Activated T-cell treated with anti-CD3 and anti-CD28 coated beads, Interleukin-2, amount 50 U/mL, for 24 hours (primary cell): ENCODE measurements at places on chromosomes 5 and 9.

- DNase-seq: no peak
Measured at GRCh38 chr5:96326902-96327301, 106.1 kb downstream of the PCSK1 start.

DNA sequence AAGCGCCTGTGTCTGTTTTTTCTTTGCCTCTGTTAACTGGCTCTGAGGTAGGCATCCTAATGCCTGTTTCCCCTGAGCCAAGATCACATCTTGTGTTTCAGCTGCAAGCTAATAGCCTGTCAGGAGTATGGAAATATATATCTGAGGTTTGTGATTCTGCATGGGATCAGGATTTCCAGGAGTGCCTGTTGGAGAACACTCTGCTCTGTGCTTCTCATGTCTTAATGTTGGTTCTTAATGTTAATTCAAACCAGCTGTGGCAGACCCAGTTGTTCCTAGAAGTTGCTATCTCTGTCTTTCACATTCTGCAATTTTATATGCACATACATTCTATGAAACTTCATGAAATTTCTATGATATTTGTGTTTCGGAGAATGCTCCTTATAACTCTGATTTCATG, 72.1 kb downstream of the PGM5 start:
- no peak for DNase-seq

DNA sequence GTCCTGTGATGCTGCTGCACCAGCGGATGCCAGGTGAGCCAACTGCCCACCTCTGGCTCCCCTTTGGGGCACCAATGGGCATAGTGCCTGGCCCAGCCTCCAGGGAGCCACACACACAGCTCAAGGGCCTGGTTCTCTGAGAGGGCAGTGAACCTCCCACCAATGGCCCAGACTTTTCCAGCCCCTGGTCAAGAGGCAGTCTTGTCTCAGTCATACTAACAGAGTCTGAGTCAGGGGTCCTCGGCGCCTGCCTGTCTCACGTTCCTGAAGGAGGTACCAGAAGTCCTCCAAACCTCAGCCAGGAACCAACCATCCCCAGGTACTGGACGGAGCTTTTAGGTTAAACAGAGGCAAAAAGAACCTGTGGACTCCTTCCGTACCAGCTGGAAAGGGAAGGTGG, 121.1 kb downstream of the C5orf15 start:
- DNase-seq: no peak

GRCh38 chr9:4155221-4156026, 144.4 kb downstream of the GLIS3 start:
- DNase-seq: no peak

DNA sequence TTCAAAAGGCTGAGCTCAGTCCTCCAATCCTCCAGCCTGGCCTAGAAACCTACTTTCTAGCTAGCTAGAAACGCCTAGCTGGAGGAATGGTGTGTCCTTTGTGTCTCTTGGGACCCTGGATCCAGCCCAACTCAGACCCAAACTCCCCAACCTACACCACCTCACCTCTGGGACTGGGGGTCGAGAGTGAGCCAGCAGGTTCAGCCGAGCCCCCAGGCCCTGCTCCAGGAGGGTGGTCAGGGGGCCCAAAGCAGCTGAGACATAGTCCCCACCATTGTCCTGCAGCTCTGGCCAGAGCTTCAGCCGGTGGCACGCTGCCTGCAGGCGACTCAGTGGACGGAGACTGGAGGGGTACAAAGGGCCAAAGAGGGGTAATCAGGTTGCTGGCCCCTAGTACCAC, 6.2 kb downstream of the NOL6 start:
- no peak for DNase-seq

DNA sequence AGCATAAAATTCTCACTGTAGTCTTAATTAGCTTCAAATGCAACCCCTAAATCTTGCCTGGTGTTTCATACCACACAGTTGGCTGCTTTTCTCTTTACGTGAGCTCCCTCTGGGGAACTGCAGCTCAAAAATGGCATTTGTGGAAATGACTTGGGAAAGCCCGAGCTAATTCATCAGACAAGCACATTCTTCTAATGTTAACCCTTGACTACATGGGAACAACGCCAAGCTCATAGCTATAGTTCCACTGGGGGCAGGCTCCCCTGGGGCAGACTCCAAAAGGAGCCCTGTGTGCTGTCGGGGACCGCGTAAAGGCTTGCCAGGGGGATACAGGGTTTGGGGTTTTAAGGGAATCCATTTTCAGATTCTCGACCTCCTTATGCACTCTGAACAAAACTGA, 301.4 kb upstream of the DAP start:
- no peak for DNase-seq

DNA sequence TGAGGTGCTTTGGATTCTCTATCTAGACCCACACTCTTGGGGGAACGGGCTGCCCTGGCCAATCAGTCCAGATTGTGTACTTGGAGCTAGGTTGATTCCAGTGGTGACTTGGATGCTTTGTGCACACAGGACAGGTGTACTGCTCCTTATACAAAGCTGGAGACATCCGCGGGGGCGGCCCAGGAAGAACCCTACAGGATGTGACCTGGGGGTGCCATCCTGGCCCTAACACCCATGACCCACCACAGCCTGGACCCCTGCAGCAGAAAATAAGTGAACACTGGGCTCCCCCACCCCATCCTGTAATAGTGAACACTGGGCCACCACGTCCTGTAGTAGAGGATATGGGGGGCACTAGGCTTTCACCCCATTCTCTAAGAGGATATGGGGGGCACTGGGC, 12.1 kb upstream of the PLEKHG4B start:
- no peak for DNase-seq

GRCh38 chr5:14665949-14666348, 1.4 kb downstream of the OTULIN start:
- DNase-seq: peak; percentile 61

GRCh38 chr5:62011089-62011664, 294.8 kb upstream of the KIF2A start:
- no peak for DNase-seq

GRCh38 chr9:107710546-107710945, 221.0 kb upstream of the KLF4 start:
- DNase-seq: no peak

- no peak for DNase-seq
Measured at GRCh38 chr5:54534191-54535004, 16.8 kb downstream of the SNX18 start.

- no peak for DNase-seq
Measured at GRCh38 chr5:7714119-7714518, 136.8 kb downstream of the CFAP90 start.

- peak; percentile 25 for DNase-seq
Measured at GRCh38 chr5:176741561-176742211, 68.7 kb upstream of the UNC5A start.

DNA sequence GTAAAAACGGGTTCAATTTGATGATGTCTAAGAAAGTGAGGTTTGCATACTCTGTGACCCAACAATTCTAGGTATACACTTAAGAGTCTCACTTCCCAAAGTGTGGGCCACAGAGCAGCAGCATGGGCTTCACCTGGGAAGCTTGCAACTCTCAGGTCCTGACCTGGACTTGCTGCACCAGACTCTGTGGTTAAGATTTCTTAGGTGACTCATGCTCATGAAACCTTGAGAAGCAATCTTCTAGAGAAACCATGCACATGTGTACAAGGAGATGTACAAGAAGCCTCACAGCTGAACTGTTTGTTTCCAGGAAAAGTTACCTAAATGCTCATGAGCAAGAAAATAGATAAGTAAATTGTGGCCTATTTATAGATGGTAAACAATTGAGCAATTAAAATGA, 30.0 kb downstream of the DNAJC21 start:
- no peak for DNase-seq

DNA sequence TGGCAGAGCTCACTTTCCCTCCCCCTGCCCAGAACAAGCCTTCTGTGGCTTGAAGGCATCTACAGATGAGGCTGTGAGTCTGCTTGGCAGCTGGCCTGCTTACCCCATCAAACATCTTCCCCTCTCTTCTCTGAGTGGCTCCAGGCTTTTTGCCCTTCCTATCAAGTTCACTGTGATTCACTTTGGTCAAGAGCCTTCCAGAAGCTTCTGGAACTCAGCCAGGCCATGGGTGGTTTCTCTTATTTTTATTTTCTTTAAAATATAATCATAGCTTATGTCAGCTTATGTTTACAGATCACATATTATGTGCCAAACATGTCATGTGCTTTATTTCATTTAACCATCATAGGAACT, 267.0 kb downstream of the SEC61B start:
- no peak for DNase-seq

DNA sequence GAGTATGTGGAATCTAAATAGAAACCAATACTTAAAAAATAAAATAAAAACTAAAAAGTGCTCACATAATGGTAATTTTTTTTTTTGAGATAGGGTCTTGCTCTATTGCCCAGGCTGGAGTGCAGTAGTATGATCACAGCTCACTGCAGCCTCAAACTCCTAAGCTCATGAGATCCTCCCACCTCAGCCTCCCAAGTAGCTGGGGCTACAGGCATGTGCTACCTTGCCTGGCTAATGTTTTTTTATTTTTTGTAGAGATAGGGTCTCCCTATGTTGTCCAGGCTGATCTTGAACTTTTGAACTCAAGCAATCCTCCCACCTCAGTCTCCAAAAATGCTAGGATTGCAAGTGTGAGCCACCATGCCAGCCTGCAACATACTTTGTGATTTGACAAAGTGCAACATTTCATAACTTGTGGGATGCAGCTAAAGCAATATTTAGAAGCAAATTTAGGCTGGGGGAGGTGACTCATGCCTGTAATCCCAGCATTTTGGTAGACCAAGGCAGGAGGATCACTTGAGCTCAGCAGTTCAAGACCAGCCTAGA, 18.4 kb downstream of the AP3B1 start:
- DNase-seq: no peak

DNA sequence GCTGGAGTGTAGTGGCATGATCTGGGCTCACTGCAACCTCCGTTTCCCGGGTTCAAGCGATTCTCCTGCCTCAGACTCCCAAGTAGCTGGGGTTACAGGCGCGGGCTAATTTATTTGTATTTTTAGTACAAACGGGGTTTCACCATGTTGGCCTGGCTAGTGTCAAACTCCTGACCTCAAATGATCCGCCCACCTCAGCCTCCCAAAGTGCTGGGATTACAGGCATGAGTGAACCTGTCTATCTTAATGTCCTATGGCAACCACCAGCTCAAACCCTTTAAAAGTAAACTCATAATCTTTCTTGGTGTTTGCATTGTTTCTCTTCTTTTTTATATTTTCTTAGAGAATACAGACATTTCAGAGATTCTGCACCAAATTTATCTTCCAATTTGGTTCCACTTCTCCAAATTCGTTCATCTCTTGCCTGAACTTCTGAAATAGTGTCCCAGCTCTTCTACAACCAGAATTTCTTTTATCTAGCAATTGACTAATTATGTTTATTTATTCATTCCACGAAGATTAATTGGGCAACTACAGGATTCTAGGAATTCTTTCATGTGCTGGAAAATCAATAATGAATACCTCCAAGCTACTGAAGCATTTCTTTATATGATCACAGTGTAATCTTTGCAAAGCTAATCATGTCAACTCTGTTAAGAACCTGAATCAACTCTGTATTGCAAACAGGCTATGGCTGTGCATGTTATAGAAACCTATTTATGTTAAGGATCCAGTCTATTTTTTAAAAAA, 60.0 kb upstream of the TYRP1 start:
- no peak for DNase-seq

DNA sequence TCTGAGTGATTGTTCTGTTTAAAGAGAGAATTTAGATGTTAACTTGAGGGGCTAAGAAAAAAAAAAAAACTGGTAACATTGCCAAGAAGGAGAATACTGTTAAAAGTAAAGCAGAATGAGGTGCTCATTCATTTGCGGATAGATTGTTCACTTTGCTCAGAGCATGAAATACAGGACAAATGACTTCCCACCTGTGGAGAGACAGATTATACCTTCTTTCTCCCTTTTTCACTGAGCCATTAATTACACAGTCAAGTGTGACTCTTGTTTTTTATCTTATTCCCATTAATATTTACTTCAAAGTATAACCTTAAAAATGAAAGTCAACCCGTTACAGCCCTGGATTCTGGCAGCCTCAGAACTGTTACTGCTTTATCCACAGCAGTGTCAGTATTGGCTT, 264.5 kb downstream of the TAF11L14 start:
- no peak for DNase-seq

GRCh38 chr9:133656211-133657119, 20.3 kb downstream of the DBH start:
- DNase-seq: peak; percentile 48

DNA sequence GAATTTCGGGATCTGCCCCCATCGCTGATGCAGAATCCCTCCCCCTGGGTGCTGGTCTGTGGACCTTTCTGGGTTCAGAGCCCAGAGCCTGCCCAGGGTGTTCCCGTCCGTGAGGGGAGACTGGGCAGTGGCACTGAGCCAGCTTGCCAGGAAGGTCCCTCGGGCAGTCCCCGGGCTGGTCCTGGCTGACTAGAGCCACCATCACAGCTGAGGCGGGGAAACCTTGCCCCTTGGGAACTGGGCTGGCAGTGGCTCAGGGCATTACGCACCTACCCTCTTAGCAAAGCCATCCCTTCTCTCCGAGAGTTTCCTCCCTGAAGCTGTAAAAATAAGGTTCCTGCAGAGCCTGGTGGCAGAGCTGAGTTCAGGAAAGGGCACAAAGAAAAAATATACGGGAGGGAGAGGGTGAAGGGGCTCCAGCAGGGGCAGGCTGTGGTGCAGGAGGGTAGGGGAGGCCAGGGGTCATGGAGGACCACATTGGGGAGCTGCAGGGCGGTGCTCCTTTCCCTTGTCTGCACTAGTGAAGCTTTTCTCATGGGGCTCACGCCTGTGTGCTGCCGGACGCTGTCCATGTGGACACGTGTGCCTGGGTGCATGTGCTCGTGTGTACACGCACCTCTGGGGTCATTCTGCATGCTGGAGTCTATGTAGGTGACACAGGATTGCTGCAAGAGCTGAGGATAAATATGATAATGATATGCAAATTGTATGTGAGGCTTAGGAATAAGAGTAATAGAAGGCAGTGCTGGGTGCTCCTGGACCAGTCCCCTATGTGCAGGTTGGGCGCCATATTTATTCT, 118.9 kb downstream of the LHX2 start:
- DNase-seq: no peak

- DNase-seq: no peak
Measured at GRCh38 chr9:87853876-87854579, 28.6 kb upstream of the SPATA31E1 start.

GRCh38 chr5:172463031-172463430, 8.7 kb upstream of the SH3PXD2B start:
- DNase-seq: no peak

DNA sequence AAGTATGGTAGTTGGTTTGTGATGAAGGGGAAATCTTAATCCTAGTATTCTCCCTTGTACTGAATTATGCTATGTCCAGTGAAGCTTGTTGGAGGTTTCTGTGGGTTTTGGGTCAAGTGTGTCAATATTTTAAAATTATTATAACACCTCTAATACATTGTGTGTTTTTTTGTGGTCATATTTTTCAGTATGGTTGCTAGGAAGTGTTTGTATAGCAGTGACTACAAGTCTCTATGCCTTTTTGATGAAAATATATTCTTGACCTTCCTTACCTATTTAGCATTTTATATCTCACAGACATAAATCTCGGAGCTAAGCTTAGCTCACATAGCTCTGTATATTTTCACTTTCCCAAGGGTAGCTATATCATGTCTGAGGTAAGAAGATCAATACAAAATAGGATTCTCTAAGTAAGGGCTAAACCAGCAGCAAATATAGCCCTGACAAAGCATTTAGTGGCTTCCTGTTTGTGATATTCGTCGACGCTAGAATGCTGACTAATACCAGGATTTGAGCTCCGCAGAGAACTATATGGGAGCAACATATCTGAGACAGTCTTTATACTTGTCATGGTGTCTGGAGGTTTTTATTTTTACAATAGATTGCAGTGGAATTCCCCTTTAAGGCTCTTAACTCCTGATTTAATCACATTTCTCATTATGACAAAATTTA, 82.3 kb downstream of the MACIR start:
- DNase-seq: no peak
